ENCODE measurements at places on chromosomes 5 and 9. TPM values are rescaled to one million over a fixed set of nuclear protein-coding genes. Genes with fewer than 3 reads are reported as not detected.

DNA sequence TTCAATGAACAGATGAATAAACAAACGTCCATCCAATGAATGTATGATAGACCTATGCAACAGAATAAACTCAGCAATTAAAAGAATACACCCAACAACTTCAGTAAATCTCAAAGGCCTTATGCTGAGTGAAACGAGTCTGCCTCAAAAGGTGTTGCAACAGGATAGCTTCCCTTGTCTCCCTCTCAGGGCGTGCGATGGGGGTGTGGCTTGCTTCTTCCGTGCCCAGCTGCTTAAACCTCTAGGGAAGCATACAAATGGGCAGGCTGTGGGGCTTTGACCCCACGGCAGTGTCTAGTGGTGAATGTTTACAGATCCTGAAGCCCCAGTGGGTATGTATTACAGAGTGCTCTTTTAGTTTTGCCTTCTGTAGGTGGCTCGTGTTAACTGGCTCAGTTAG is 87.0 kb upstream of the CCL21 start:
- no peak for DNase-seq

GRCh38 chr5:175752826-175753535 is 95.1 kb downstream of the HRH2 start:
- no peak for DNase-seq

GRCh38 chr9:121619545-121620324 is 31.7 kb upstream of the DAB2IP start:
- DNase-seq: no peak

DNA sequence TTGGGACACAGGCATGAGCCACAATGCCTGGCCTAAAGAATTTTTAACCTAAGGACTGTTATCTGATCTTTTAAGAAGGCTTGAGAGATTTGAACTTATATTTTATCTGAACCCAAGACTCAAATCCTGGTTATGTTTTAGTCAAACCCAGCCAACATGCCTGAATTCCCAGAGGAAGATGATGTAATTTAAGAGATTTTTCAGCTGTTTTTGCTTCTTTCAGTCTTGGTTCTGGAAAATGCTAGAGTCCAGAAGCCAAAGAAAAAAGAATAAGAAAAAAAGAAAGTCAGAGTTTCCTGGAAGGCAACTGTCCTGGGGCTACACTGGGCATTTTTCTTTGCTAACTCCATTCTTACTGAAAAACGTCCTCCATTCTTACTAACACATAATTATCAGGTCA is 85.8 kb downstream of the SNX18 start:
- DNase-seq: no peak

GRCh38 chr5:62077387-62077786 is 228.6 kb upstream of the KIF2A start:
- DNase-seq: no peak

DNA sequence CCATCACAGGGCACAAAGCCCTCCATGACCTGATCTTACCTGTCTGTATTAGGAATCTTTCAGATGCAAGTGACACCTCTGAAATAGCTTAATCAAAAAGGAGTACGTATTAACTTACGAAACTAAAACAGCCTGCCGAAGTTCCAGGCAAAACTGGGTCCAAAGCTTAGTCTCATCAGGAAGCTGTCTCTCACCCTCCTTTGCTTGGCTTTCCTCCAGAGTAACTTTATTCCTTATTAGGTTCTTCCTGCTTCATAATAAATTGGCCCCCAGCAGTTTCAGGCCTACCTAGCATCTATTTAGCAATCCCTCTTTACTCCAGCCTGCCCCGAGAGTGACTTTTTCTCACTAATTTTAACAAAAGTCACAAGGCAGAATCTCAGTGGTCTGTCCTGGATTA is 58.4 kb upstream of the STK32A start:
- DNase-seq: no peak

The ADRA1B gene
- total RNA-seq: 20.6 TPM

Measured in ascending aorta (tissue), 2 donors.